ENCODE measurements at places on chromosomes 3 and 15.

- DNase-seq: no peak
These were observed 8.6 kb downstream of the MAP3K13 start for GRCh38 chr3:185371306-185372074.

GRCh38 chr15:100818927-100819326 is 60.7 kb upstream of the ALDH1A3 start:
- no peak for DNase-seq

DNA sequence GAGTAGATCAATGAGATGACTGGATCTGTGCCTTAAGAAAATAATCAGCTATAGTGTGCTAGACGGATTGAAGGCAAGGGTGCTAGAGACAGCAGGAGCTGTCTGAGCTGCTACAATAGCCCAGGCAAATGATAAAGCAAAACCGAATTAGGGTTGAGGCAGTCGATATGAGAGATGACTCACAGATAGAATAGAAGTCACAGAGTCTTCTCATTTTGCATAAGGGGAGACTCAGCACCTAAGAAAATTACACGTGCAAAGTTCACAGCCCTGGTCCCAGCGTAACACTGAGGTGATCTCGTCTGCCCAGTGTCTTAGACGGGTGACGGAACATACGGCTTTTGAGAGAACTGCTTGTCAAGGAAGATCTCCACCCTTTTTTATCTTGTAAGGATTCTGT is 11.6 kb downstream of the LPP start:
- no peak for DNase-seq

- DNase-seq: no peak
These were observed 22.5 kb downstream of the POPDC2 start for GRCh38 chr3:119637679-119638477.

DNA sequence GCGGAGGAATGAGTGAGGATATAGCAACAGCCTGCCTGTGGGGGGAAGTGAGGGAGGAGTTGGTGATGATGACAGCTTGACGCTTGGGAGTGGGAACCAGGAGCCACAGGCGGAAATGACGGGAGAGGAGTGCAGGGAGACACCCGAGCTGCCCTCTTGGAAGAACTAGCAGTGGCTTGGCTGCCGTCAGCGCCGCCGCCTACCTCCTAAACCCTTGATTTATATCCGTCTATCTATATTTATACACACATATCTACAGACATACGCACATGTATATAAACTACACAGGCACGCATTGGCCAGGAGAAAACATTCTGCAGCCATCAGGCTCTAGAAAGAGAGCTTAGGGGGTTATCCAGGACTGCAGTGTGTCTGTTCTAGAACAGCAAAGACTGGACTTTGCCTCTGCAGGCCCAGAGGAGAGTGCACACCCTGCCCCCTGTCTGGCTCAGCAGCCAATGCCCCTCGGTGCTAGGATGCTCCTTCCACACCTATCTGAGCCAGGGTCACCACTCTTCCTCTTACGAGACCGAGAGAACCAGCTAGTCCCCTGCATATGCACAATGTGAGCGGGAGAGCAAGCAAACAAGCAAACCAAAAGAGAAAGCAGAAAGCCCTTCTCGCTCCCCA is 45.3 kb upstream of the MAGEF1 start:
- no peak for DNase-seq

- no peak for DNase-seq
These were observed 57.5 kb upstream of the KLF13 start for GRCh38 chr15:31268911-31269784.

- no peak for DNase-seq
These were observed 197.2 kb downstream of the VGLL3 start for GRCh38 chr3:86793786-86794185.

- DNase-seq: no peak
These were observed 176.3 kb upstream of the ROPN1 start for GRCh38 chr3:124168271-124168670.

- DNase-seq: no peak
These were observed 60.9 kb upstream of the ITGA11 start for GRCh38 chr15:68492855-68493254.

GRCh38 chr15:51186181-51186705 is 91.5 kb upstream of the TNFAIP8L3 start:
- no peak for DNase-seq

GRCh38 chr3:129346695-129347457 is 68.2 kb downstream of the HMCES start:
- no peak for DNase-seq

DNA sequence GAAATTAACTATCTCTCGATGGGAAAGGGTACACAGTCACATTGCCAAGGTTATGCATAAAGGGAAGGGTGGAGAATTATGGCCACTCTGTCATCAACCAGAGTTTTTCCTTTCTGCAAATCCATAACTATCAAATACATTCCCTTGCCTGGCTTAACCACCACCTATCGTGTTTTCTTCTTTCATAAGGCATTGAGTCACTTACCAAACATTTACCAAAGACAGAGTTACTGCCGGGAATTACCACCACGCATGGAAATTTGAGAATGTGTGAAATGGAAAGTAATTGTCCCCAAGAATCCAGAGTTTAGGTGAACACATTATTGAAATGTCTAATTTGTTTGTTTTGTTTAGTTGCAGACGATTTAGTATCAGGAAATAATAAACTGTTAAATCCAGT is 134.3 kb upstream of the LRRN1 start:
- DNase-seq: no peak

DNA sequence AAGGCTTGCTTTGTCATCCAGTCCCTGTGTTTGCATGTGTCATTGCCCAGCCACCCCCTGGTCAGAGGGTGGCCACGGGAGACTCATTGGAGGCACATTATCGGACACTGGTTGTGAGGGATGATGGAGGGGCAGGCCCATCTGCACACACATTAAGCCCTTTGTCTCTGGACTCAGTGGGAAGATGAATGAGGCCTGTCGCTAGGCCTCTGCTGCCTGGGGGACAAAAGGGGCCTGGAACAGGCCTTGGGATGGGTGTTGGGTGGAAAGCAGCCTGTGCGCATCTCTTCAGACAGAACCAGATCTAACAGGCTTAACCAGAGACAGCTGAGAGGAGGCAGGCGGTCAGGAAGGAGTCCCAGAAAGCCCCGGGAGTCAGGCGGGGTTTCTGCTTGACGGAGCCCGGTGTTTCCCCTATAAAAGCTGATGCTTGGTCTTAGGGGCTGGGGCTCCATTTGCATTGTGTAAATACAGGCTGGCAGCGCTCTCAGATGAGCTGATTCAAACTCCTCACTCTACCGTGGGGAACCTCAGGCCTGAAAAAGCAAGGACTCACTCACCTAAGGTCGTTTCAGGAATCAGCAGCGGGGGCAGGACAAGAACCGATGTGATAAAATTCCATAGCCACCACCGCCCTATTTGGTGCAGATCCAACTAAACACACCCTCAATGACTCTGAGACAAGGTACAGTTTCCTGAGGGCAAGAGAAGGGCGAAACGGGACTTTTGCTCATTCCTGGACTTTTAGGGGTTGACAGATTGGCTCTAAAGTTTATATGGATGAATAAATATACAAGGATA is 17.1 kb upstream of the SKIC8 start:
- DNase-seq: no peak

- no peak for DNase-seq
These were observed 9.0 kb downstream of the UBXN7 start for GRCh38 chr3:196423044-196423781.

- DNase-seq: no peak
These were observed 577.0 kb upstream of the MDFIC2 start for GRCh38 chr3:70889162-70890019.

DNA sequence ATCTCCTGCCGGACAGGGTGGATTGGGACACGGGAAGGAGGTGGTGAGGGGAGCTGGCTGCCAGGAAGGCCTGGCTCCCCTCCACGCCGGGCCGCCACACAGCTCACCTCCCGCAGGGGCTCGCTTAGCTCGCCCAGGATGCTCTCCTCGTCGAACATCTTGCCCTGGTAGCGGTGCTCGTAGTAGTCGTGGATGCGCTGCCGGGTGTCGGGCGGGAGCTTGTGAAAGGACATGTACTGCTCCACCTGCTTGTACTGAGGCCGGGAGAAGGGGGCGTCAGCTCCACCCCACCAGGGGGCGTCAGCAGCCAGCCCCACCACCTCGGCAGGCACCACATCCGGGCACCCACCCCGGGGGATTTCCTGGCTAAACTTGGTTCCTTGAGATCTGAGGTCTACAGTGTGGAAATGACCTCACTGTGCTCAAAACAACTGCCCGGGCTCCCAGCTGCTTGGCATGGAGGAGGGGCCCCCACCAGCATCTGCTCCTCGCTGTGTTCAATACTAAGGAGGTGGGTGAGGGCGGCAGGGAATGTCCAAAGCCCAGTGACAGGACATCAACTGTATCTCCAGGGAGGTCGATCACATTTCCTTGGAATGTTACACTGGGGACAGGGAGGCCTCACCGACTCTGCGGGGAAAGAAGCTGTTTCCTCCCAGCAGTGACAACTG is 43.4 kb downstream of the HCN4 start:
- DNase-seq: no peak

DNA sequence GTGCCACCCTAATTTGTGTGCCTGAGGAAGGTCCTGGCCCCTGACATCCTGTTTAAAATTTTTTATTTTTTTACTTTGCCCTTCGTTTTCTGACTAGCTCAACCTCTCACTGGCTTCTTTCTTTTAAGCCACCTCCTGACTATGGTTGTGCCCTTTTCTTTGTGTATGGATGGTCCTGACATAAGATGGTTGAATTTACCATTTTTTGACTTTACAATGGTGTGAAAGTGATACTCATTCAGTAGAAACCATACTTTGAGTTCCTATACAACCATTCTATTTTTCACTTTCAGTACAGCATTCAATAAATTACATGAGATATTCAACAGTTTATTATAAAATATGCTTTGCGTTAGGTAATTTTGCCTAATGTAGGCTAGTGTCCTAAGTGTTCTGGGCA is 74.3 kb upstream of the PTX3 start:
- no peak for DNase-seq

Data from activated CD8-positive, alpha-beta memory T cell treated with anti-CD3 and anti-CD28 coated beads for 4 hours (primary cell).